ENCODE measurements at places on chromosomes 5 and 9. TPM values are rescaled to one million over a fixed set of nuclear protein-coding genes. Genes with fewer than 3 reads are reported as not detected.

Gene IFNB1
- not detected for total RNA-seq

Gene SPATA31E1
- total RNA-seq: not detected

Gene LTC4S
- total RNA-seq: 14.8 TPM

GRCh38 chr5:12716664-12717063, 812.4 kb upstream of the CTNND2 start:
- DNase-seq: no peak

GRCh38 chr5:171874234-171874633, 88.6 kb downstream of the SMIM23 start:
- no peak for DNase-seq

GRCh38 chr9:125757834-125758233, 10.7 kb downstream of the PBX3 start:
- DNase-seq: no peak

DNA sequence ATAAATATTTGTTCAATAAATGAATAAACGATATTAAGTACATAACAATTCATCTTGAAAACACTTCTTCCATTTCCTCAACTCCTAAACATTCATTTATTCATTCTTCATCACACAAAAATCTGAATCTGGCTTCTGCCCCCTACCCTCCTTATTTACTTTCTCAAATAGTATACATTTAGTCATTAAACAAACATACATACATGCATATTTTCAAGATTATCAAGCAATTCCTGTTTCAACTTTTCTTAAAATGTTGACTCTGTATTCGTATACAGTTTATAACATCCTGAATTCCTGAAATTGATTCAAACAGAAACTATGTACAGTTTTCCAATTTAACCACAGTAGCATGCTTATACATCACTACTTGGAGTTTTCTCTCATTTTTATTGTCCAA, 129.0 kb downstream of the MUSK start:
- no peak for DNase-seq

DNA sequence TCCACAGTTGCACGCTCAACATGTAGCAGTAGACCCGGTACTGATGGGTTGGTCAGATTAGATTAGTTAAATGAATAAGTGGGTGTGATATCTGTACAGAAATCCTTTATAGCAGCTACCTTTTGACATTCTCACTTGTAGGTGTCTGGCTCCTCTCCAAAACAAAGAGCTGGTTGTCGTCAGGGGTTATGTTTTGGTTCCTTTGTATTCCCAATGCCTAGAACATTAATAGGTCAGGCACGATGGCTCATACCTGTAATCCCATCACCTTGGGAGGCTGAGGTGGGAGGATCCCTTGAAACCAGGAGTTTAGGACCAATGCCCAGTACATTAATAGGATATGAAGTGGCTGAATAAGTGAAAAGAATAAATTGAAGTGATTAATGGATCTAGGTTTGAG, 182.1 kb downstream of the SNCAIP start:
- no peak for DNase-seq

Data from lower leg skin (tissue), 4 donors.